ENCODE measurements at places on chromosomes 2 and 18.

- no peak for DNase-seq
Observed at GRCh38 chr2:75222527-75222926, 23.2 kb upstream of the TACR1 start.

GRCh38 chr2:238638982-238639628 lies 208.8 kb upstream of the TWIST2 start:
- DNase-seq, result no peak

DNA sequence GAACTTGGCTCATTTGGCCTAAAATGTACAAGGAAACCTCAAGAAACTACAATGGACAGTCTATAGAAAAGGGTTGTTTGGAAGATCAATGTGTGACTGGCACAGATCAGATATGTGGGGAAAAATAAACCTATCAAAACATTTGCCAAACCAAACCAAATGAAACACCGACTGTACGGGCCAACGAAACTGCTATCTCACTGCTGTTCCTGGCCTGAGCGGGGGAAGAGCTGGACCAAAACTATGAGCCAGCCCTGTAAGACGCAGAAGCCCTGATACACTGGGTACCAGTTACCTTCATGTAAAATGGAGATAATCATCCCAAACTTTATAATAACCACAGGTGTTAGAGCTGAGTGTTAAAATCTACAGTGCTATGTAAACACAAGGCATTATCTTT lies 11.7 kb downstream of the CDC42EP3 start:
- DNase-seq, result no peak

- peak; percentile 14 for DNase-seq
Observed at GRCh38 chr2:71336802-71337201, 5.2 kb downstream of the ZNF638 start.

DNA sequence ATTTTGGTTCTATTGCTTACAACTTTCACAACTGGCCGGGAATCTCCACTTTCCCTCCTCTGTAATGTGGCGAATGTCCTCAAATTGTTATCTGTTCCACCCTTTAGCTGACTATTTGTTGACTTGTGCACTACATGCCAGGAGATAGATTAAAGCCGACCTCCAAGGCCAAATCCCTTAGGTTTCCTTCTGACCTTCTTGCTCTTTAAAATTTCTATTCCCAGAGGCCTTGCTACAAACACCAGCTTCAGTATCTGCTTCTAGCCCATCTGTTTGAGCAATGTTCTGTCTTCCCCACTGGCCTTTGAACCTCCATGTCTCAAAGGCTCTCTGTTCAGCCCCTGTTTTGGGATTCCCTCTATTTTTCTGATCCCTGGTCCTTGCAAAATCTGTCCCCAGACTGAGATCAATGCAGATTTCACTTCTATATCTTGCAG lies 426.2 kb downstream of the LRATD1 start:
- DNase-seq, result no peak

GRCh38 chr2:635687-636621 lies 41.3 kb downstream of the TMEM18 start:
- no peak for DNase-seq

DNA sequence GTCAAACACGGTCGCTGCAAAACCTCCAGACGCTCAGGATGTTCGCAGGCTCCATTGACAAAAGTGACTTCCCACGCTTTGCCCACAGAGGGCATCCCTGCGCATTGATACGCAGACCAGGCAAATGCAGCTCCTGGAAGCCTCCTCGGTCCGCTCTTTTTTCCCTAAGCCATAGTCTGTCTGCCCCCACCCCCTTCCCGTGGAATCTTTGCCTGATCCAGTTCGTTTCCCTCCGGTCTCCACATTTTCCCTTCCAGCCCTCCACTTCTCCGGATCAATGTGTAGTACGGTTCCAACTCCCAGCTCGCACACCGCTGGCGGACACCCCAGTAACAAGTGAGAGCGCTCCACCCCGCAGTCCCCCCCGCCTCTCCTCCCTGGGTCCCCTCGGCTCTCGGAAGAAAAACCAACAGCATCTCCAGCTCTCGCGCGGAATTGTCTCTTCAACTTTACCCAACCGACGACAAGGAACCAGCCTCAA lies at the start of gene DCC:
TSS of gene DCC (plus strand) at position 307 of the 481 bp plus-strand sequence. CDS start 591 bp downstream, outside the sequence.
- no peak for DNase-seq

DNA sequence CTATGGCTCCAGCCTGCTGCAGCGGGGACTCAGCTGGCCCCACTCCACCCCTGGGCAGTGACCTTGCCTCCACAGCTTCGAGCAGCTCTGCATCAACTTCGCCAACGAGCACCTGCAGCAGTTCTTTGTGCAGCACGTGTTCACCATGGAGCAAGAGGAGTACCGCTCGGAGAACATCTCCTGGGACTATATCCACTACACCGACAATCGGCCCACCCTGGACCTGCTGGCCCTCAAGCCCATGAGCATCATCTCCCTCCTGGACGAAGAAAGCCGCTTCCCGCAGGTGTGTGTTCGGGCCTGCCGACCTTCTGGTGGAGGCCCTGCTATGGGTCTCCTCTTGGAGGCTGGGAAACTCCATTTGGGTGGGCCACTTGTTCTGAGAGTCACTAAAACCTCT lies 48.6 kb downstream of the MYO7B start:
- no peak for DNase-seq

GRCh38 chr2:195600778-195601177 lies 56.2 kb upstream of the SLC39A10 start:
- DNase-seq, result no peak

DNA sequence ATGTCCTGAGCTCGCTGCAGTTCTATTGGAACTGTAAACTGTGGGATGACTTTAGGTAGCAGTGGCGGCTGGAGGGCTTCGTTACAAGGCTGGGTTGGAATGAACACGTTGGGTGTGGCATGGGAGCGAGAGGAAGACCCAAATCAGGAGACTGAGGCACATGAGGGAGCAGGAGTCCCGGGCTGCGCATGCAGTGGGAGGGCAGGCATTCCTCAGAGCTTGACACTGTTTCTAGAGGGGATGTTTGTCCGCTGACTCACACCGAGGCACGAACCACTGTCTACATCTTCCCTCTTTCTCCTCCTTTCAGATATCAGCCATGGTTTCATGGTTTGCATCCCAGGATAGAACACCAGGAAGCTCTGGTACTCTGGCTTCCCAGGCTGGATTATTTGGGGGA lies 40.6 kb upstream of the LAMA1 start:
- DNase-seq, result peak; percentile 85

GRCh38 chr18:9617006-9617542 lies 2.7 kb upstream of the PPP4R1 start:
- DNase-seq, result peak; percentile 58

DNA sequence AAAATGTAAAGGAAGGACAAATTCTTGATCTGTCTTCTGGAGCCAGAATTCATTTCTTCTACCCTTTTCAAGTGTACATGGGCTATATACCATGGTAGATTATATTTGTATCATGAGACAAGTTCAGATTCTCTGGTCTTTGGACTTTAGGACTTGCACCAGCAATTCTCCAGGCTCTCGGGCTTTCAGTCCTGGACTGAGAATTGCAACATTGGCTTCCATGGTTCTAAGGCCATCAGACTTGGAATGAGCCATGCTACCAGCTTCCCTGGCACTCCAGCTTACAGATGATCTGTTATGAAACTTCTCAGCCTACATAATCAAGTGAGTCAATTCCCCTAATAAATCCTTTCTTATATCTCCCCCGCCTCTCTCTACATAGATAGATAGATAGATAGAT lies 33.3 kb downstream of the SRD5A2 start:
- no peak for DNase-seq

DNA sequence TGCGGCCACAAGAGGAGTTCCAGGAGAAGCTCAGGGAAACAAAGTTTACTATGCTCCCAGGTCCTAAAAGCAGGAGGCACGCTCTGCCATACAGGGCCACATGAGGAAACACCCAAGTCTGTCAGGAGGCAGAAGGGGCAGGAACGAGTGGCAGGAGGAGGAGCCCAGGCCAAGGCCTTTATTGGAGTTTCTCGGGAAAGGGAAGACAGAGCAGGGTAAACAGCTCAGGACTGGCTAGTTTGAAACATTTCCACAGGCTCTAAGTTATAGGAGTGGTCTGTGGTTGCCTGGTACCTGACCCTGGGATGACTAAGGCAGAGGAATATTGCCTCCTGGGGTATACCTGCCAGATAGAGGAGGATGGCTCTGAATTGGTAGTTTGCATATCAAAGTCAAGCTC lies 3.7 kb upstream of the ZNF638 start:
- DNase-seq, result no peak

DNA sequence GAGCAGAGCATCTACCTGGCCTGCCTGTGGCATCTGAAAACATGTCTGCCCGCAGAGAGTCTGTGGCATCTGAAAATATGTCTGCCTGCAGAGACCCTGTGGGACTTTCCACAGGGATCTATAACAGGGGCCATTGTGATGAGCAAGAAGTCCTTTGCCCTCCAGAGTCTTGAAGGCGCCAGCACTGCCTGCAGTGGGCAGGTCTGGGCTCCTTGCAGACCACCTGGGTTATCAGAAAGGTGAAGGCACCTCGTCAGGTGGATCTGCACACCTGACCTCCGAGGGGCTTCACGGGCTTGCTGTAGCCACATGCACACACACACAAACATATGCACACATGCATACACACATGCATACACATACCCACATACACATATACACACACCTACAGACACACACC lies 189.5 kb upstream of the HDAC4 start:
- DNase-seq, result no peak

DNA sequence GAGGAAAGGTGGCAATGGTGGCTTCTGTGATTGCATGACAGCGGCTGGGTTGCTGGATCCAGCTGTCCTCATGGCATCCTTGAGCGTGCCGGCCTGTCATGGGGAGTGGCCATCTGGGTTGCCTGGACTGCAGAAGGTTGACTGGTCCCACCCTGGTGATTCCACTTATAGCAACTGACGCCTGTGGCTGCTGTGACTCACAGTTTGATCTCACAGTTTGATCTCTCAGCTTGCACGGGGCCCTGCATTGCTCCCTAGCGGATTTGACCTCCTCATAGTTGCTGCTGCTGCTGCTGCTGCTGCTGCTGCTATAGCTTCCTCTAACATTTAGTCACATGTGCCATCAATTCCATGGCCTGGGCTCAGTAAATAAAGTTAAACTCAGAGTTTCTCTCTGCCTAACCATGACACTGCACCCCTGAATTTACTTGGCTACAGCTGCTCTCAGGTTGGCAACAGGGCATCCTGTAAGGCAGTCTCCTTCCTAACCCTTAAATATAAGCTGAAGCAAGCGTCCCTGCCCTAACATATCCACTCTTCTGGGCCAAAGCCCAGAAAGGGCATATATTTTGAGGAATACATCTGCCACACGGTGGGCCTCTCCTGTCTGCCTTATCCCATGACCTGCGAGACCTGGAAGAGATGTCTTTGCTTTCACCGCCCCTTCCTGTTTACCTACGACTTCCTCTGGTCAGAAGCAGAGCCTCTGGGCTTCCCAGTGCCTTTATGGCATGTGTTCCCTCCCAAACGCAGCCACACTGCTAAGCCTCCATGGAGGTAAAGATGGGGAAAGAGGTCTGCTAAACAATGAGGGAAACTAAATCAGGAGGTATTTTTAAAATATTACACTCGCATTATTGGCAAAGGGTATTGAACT lies 37.8 kb upstream of the CCDC150 start:
- DNase-seq, result peak; percentile 100

GRCh38 chr18:28236487-28236886 lies 59.6 kb upstream of the CDH2 start:
- DNase-seq, result no peak

DNA sequence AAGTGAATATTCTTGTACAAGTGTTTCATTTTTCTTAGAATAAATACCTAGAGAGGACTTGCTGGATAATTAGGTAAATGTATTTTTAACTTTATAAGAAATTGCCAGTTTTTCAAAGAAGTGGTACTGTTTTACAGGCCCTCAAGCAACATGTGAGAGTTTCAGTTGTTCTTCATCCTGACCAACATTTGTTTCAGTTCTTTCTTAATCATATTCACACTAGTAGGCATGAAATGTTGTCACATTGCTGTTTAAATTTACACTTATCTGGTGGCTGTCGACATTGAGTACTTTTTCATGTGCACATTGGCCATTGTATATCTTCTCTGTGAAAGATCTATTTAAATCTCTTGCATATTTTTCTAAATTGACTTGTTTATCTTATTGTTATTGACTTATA lies 178.1 kb downstream of the ACOXL start:
- DNase-seq, result no peak

DNA sequence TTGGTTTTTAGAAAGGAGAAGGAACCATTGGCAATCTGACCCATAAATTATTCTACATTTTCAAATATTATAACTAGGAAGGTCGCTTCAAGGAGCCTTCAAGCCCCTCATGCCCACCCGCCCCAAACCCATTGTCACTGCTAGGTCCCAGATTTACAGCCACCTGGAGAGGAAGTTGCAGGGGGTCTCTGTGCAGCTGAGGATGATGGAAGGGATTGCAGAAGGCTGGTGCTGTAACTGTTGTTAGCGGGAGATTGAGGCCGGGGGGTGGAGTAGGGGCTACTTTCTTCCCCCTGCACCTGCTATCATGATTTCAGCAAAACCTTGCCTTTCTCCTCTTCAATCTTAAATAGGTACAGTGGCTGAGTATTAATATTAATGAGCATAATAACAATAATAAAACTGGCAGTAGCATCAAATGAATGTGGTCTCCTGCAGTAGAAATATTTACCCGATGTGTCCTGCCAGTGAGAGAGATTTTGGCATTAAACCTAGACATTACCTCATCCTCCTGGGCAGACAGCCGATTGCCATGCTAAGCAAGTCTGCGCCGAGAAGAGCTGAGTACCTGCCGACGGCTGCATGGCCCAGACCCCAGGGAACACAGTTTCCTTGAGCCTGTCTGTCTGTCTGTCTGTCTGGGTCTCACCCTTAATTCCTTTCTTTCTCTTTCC lies 225.4 kb downstream of the FAM210A start:
- DNase-seq, result peak; percentile 30

- no peak for DNase-seq
Observed at GRCh38 chr2:151720521-151720920, 13.8 kb downstream of the NEB start.

GRCh38 chr2:66334237-66335029 lies 100.5 kb upstream of the MEIS1 start:
- DNase-seq, result peak; percentile 2

DNA sequence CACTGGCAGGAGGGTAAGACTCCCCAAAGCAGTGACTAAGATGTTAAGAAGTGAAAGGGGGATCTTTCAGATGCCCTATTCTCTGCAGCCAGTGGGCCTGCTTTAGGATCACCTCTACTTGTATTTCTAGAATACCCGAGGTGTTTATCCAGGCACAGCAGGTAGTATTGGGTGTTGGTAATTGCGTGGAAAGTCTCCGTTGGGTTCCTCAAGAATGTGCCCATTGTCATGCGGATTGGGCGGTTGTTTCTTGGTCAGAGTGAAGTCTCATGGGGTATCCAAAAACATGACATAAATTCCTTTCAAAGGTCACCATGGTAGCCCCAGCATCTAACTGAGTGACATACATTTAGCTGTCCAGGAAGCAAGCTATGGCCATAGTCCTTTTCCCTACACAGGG lies 308.8 kb downstream of the RPIA start:
- no peak for DNase-seq
